Activated CD4-positive, alpha-beta T cell treated with anti-CD3 and anti-CD28 coated beads, Interleukin-2, amount 50 U/mL, for 48 hours (primary cell): ENCODE measurements at places on chromosomes 6 and 20.

GRCh38 chr6:104606361-104606760 lies 253.4 kb downstream of the HACE1 start:
- no peak for DNase-seq

- no peak for DNase-seq
Measured at GRCh38 chr6:143674483-143675381, 3.0 kb upstream of the PHACTR2 start.

DNA sequence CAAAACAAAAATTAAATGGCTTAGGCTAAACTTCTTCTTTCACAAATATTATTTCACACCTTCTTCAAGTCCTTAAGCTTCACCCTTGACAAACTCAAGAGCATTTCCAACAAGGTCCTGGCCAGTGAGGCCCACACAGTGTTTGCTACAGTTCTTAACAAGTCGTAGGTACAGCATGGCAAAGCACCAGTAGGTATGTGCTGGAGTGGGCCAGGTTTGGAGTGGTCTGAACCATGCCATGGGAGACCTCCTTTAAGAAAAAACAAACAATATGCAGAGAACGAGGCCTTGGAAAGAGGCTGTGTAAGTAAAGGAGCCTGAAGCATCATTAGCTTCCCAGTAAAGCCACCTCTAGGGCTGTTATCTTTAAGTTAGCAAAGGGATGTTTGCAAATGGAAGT lies 154.3 kb upstream of the SNX9 start:
- DNase-seq, result no peak

DNA sequence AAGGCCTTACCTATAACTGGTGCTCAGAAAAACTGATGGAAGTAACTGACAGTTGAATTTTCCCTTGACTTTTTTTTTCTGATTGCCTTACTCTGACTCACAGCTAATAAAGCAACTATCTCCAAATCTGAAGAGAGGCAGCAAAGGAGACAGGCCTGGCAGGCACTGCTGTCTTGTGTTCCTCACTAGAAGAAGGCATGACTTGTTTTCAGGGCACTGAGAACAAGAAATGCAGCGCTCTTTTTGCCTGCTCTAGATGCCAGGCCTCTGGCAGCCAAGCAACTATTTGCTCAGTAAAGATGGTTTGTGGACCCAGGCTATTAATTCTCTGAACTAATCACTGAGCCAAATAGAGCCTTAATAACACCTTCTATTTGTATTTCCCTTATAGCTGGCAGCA lies 155.1 kb downstream of the PRDM13 start:
- DNase-seq, result no peak

- no peak for DNase-seq
Measured at GRCh38 chr20:6868861-6869260, 101.4 kb downstream of the BMP2 start.

DNA sequence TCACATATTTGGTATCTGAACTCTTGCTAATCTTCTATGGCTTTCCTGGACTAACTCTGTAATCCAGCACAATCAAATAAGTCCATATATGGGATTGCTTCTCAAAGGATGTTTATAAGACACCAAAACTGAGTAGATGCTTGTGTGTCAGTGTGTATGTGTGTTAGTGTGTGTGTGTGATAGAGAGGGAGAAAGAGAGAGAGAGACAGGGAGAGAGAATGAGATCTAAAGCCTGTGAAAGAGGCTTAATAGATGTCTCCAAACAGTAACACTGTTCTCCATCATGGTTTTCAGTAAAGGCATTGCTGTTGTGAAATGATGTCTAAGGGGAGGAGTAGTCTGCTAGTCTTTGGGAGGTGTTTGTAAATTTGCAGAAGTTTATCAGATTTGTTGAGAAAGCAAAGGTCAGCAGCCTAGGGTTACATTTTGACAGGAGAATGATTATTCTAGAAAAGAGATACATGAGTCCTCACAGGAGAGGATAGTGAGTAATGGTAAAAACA lies 73.9 kb upstream of the MLIP start:
- no peak for DNase-seq

DNA sequence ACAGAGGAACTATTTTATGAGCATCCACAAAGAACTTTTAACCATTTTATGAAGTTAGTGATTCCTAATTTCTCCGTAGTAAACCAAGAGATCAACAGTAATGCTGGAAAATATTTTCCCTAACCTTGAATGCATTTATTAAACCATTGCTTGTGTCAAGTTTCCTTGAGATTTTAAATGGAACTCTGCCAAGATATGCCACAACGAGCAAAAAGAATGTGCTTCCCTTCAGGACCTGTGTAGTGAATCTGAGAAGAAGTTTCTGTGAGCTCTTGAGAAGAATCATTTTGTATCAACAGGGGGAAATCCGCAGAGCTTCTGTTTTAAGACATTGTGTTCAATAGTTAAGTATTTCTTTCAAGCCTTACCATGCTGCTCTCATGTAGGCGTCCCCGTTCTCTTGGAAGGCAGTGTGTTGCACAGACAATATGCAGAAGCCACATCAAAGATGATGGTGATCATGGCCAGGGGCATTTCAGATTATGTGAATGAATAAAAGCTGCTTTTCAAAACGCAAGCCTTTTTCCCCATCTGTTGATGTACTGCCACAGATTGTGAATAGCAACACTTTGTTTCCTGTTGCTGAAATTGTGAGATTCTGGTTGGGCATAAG lies 439.8 kb downstream of the BMP2 start:
- DNase-seq, result no peak

- no peak for DNase-seq
Measured at GRCh38 chr6:167677422-167677789, 149.3 kb upstream of the AFDN start.

- peak; percentile 73 for DNase-seq
Measured at GRCh38 chr20:5078399-5078958, 41.3 kb downstream of the PCNA start.

DNA sequence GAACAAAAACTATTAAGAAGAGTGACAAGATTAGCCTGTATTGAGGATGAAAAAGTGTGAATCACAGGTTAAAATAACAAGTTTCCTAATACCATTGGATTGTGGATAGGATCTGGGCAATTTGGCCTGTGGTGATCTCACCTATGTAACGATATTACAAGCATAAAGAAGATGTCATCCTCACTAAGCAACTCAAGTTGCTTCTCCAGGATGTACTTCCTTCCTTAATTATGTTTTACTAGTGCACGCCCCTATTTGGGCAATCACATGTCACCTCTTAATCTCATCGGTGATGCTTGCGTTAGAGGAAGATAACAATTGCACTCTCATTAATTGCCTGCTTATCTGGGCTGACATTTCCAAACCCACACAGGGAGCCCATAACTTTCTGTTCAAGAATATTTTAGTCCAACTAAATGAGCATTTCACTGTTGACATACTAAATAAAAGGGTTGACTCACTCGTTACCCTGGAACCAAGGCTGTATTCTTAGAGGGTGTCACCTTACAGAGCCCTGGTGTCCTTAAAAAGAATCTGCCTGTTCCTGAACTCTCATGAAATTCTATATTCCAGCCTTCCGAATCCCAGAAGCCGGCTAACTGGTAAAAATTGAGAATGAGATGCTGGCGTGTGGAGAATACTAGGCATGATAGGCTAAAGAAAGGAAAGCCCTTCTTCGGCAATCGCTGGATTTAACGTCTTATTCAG lies 88.2 kb upstream of the ATXN1 start:
- DNase-seq, result no peak
